Activated CD8-positive, alpha-beta T cell treated with anti-CD3 and anti-CD28 coated beads for 36 hours (primary cell): ENCODE measurements at places on chromosomes 3 and 15.

DNA sequence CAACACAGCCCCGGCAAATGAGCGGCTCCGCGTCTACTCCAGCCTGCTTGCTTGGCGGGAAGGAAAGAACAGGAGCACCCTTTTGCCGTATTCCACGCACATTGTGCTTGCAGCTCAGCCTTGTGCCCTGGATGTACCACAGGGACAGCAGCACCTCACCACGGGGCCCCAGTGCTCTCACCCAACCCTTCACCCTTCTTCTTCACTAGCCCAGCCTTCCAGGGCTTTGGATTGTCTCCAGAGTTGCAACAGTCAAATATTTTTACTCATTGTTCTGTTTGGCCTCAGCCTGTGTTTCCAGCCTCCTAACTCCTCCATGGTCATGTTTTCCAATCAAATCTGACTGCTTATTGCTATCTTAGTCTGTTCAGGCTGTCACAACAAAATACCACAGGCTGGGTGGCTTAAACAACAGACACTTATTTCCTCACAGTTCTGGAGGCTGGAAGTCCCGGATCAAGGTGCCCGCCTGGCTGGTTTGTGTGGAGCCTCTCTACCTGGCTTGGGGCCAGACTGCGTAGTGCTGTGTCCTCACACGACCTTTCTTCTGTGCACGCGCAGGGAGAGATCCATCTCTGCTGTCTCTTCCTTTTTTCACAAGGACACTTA, 79.2 kb upstream of the ABHD17C start:
- no peak for DNase-seq

DNA sequence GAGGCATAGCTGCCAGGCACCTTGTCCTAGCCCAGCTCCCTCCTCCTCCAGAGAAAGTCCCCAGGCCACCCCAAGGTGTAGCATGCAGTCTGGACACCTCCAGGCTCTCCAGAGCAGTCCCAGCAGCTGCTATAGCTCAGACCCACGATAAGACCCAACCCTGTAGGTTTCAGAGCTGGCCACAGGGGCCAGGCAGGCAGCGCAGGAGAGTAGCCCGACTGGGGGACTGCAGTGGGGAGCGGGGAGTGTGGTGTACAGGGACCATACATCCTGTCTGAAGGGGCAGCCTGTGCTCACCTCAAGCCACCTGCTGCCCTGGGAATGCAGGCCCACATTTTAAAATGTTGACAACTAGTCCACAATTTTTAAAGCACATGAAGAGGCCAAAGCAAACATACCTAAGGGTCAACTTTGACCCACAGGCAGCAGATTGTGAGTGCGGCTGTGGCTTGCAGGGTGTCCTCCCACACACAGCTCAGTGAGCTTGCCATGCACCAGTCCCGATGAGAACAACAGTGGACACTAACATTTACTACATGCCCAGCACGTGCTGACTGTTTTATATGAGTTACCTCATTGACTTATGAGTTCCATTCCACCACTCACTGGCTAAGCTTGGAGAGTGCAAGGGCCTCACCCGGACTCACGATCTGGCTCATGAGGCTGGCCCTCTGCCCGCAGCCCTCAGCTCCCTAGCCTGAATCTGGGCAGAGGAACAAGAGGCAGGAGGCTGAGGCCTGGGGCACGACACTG, 81.4 kb downstream of the DNAJB8 start:
- DNase-seq: no peak

DNA sequence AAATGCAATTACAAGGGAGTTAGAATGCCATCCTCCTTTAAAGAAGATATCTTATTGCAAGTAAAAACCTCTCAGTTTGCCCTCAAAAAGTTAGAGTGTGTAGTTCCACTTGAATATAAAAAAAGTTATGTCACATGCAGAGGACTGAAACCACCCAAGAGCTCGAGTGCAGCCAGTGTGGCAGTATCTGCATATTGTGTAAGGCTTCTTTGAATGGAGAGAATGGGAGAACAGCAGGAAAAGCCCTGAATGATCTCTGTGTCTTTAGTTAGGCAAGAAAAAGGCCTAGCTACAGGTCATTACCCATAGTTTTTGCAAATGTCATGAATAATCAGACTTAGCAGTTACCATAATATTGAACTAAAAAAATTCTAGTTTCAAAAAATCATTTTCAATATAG, 13.9 kb upstream of the TEX9 start:
- DNase-seq: no peak

GRCh38 chr15:66588537-66588936, 22.7 kb upstream of the LCTL start:
- DNase-seq: peak; percentile 12

DNA sequence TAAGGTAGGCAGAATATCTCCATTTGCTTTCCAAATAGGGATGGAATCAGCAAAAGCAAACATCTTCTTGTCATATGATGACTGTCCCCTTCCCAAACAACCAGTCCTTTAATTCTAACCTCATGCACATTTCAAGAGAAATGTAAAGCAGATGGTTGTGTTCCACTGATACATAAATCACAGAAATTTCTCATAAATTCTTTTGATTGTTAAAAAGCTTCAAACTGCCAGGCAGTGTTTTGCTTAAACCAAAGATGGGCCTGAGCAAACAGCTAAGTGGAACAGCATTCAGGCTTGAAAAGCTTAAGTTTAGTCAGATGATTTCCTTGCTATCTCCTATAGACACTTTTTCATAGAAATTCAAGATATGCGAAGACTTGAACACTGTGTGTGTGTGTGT, 74.3 kb upstream of the SOX2 start:
- no peak for DNase-seq

- no peak for DNase-seq
These were observed 207.6 kb upstream of the MDFIC2 start for GRCh38 chr3:70519913-70520659.

- no peak for DNase-seq
These were observed 83.0 kb downstream of the VGLL4 start for GRCh38 chr3:11560746-11561145.

DNA sequence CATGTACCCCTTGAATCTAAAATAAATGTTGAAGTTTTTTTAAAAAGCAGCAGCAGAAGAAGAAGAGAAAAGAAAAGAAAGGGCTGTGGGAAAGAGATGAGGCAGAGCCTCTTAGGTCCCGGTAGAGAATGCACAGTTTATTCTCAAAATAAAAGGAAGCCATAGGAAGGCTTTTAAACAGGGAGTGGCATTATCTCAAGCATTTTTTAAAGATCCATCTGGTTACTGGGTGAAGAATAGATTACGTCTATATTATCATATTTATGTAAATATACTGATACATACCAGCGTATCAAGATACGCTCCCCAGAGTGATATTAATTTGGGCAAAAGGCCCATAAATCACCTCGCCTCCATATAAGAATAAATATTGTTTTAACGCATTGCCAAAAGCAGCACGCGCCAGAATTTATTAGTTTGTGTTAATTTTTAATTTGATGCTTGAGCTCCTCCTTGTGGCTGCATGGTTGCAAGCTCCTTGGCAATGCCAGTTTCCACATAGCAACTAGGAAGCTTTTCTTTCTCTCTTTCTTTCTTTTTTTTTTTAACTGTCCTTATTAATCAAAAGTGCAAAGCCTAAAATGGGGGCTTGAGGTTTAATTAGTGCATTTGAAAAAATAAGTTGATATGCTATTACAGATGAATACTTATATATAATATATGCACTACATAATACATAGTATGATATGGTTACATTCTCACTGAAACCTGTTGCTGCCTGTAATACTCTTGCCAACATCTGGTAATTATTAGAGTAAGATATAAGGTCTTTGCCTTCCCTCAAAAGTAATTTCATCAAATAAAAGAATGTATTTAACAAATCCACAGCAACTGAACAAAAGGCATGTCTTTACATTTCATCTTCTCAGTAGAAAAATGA, 242.8 kb upstream of the UBE2E2 start:
- DNase-seq: peak; percentile 46

DNA sequence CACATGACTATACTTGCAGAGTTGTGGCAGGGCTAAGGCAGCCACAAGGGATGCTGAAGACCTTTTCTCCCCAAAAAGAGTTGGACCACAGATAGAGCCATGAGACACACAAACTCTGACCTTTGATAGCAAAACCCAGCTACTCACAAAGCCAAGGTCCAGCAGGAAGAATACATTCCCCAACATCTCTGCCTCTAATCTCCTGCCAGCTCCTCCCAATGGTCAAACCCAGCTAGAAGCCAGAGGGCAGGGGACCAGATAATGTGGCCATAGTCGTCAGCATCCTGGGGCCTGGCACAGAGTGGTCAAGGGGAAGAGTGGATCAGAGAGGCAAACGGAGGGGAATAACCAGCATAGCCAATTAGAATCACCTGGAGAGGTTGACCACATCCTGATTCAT, 28.2 kb downstream of the SLC6A1 start:
- DNase-seq: no peak

DNA sequence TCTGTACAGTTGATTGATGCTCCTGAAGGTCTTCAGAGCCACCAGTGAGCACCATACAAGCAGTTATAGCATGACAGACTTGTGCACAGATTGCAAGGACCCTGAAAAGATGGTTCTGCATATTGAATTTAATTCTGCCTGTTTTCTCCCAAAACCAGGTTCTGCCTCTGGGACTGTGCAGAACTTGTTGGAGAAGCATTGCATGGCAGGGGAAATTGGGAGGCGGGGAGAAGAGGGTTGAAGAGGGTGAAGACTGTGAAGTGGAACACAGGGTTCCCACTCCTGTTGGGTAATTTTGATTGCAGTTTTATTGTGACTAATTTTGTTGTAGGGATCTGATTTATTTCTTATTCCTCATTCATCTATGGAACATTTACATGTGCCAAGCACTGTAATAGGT, 10.3 kb downstream of the ZNF80 start:
- DNase-seq: no peak

DNA sequence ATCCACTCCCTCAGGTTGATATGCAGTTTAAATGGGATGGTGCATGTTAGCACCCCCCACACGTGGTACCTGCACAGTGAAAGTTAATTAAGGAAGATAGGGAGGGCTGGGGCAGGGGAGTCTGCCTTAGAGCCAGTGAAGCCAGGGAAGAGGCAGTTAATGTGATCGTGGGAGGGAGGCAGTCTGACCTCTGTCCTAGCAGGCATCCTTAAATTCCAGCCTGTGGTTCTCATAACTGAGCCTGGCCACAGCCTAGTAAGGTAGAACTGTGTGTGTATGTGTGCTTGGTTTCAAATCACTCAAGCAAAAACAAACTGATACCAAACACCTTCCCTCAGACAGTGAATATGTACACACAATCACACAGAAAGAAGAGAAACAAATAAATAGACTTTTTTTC, 319.1 kb upstream of the TLE3 start:
- no peak for DNase-seq

DNA sequence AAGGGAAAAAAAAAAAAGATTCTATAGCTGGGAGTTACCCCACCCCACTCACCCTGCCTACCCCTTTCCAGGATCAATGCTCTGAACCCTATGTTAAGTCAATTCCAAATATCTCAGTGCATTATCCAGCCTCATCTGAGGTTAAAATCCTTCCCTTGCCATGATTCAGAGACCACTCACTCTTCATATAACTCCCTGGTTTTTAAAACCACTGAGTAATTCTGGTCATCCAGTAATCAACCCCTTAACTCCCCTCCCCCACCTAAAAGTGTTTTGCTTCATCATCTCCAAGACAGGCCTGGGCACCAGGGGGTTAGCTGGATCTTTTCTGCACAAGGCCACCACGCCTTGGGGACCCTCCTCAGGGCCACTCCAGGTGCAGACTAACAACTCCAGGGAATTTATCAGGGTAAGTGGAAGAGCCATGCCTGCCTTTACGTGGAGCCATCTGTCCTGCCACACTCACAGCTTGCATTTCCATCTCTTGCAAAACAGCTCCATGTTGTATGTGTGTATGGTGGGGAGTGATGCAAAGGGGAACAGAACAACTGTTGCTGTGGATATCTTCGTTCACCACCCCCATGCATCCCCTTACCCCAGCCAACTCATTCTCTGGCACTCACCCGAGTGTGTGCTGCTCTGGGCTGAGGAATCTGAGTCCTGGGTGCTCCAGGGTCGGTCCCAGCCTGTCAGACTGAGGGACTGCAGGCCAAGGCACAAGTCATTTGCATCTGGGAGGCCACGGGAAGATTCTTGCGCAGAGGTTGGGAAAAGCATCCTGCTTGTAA, 30.7 kb upstream of the RPS17 start:
- no peak for DNase-seq

- DNase-seq: no peak
These were observed 33.3 kb upstream of the RPN1 start for GRCh38 chr3:128683957-128684356.

DNA sequence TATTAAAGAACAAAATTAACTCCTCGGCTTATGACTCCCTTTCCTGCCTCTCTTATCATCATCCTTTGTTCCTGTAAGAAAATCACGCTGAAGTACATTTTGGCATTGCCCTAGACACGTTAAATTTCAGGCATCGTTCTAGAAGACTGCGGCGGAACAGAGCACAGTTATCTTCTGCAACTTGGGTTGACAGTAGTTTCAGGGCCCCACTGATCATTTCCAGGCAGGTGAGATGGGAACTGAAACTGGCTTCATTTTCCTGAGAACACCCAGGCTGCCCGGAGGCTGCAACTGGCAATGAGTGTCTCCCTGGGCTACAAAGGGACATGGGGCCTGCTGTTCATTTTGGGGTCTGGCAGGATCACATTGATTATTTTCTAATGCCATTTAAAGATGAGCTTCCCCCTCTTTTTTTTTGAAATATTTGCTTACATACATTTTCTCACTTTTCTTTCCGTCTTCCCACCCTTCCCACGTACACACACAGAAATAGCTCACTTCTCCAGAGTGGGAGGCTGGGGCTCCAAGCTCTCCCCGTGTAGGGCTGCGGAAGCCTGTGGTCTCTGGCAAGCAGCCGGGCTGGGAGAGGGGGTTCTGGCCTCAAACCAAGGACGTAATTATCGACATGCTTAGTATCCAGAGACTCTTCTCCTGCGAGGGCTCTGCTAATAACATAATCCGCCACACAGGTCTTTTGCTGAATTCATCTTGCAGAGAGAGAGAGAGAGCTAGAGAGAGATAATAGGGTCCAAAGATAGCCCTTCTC, 267.4 kb downstream of the ABHD5 start:
- no peak for DNase-seq

DNA sequence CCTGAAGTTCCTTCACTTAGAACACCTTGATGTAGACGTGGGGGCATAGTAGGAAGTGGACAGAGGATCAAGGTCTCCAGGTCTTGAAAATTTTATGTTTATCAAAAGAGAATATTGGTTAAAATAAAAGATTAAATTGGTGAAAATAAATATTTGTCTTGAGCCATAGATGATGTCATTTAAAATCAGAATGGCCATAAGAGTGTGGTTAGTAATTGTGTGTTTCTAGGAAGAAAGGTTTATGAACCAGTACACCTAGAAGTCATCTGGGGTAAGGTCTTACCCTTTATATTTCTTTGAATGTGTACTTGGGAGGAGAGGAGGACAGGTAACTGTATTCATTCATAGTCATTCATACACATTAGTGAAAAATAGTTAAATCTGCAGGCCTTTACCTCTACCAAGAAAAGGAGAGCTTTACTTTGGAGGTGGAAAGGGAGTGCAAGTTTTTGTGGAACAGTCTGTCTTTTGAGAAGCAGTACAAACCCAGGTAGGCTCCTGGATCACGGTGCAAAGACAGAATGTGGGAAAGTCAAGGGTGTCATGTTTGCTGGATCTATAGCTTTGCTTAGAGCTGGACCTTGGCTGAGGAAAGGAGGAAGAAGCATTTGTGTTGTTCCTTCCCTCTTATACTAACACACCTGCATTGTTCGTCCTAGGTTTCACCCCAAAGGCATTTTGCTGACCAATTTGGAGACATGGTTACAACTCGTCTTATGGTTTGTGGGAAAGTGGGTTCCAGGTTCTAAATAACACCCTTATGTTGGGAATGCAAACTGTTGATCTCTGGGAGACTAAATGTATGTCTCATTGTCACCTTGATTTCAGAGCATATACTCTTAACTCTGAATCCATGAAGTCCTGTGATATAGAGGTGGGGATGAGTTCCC, 6.2 kb downstream of the SCAANT1 start:
- DNase-seq: no peak
